ENCODE measurements at places on chromosomes 4 and X.
A peak's percentile ranks its signal among the peaks of the same experiment; 100 is the strongest.

- DNase-seq = no peak
Measured at GRCh38 chrX:49260221-49260985, 4.1 kb downstream of the FOXP3 start.

GRCh38 chrX:116873671-116874070 lies 410.9 kb upstream of the CT83 start:
- no peak for DNase-seq

GRCh38 chrX:115535421-115535820 lies 25.6 kb upstream of the PLS3 start:
- DNase-seq = no peak

GRCh38 chr4:88522702-88523324 lies 763 bp downstream of the PYURF start:
- DNase-seq = peak; percentile 58

- DNase-seq = no peak
Measured at GRCh38 chrX:139736151-139736550, 28.2 kb upstream of the MCF2 start.

- DNase-seq = no peak
Measured at GRCh38 chr4:168604496-168605373, 107.9 kb downstream of the PALLD start.

- no peak for DNase-seq
Measured at GRCh38 chr4:41613821-41614220, 75.9 kb downstream of the LIMCH1 start.

DNA sequence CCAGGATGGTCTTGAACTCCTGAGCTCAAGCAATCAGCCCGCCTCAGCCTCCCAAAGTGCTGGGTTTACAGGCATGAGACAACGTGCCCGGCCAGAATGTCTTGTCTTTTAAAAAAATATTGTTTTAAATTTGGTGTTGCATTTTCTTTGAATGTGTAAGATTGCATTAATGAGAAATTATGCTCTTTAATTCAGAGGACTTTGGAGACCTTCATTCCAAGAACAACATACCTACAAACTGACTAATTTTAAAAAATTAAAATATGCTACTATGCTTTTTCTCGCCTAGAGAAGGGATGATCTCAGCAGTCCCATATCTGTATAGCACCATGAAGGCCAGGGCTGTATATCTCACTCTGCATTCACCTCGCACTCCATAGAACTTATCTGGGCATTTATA lies 204.3 kb upstream of the SLC7A11 start:
- no peak for DNase-seq

GRCh38 chrX:50648156-50648555 lies 165.8 kb downstream of the SHROOM4 start:
- DNase-seq = no peak

DNA sequence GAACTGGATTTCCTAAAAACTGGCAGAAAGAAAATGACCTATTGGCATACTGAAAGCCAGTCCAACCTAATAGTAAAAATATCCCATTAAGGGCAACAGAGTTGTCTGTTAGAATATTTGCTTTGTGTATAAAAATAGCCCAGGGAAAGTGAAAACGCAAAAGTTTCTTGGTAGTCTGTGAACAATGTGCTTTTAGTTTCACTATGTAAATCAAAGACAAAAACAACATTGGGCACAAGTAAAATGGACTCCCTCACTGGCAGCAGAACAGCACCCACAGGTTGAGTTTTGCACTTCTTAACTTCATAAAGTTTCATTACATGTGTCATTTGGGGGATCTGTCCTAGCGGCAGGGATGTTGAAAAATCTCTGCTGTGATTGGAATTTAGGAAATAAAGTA lies 4.3 kb upstream of the FGG start:
- DNase-seq = no peak

- DNase-seq = no peak
Measured at GRCh38 chrX:109844986-109845385, 111.9 kb upstream of the ACSL4 start.

GRCh38 chr4:79241846-79242245 lies 84.0 kb downstream of the NAA11 start:
- no peak for DNase-seq

DNA sequence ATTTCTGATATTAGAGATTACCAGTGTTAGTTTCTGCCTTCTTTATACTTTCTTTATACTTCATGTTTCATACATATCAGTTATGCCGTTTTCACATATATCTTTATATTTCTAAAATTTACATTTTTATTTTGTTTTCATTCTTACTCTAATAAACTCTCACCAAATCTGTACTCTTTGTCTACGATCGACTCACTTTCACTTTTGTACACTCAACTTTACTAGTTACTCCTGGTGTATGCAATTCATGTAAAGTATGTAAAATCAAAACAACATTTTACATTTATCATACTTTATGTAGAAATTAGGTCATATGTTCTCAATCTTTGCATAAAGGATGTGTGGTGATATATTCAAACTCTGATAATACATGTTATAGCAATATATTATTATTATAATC lies 59.9 kb downstream of the UGT2A3 start:
- DNase-seq = no peak

GRCh38 chr4:957231-957580 lies 16.2 kb downstream of the DGKQ start:
- DNase-seq = peak; percentile 11

DNA sequence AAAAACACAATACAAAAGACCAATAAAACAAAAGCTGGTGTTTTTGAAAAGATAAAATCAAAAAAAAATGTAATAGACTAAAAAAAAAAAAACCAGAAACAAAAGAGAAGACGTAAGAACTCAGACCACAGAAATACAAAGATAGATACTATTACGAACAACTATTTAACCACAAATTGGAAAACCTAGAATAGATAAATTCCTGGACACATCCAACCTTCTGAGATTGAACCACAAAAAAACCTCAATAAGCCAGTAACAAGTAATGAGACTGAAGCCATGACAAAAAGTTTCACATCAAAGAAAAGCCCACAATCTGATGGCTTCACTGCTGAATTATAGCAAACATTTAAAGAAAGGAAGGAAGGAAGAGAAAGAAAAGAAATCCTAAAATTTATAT lies 16.2 kb downstream of the RCHY1 start:
- DNase-seq = no peak

- DNase-seq = no peak
Measured at GRCh38 chr4:87014284-87014782, 79.5 kb downstream of the AFF1 start.

GRCh38 chr4:3267576-3268394 lies 18.8 kb downstream of the MSANTD1 start:
- DNase-seq = peak; percentile 38

- no peak for DNase-seq
Measured at GRCh38 chr4:33226133-33226532, 2506.0 kb downstream of the PCDH7 start.

GRCh38 chrX:147779173-147779572 lies 132.5 kb upstream of the FMR1 start:
- DNase-seq = no peak

GRCh38 chr4:14309431-14309830 lies 681.9 kb upstream of the BOD1L1 start:
- DNase-seq = no peak

DNA sequence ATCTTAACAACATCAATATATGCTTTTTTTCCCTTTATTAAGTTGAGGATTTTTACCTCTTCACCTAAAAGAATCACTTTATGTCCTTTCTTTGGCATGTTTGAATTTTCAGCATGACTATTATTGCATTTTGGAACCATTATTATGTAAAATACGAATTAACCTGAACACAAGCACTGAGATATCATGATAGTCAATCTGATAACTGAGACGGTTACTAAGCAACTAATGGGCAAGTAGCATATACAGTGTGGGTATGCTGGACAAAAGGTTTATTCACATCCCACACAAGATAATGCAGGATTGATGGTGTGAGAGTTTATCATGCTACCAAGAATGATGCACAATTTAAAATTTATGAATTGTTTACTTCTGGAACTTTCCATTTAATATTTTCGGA lies 24.6 kb upstream of the GLRA3 start:
- DNase-seq = no peak

DNA sequence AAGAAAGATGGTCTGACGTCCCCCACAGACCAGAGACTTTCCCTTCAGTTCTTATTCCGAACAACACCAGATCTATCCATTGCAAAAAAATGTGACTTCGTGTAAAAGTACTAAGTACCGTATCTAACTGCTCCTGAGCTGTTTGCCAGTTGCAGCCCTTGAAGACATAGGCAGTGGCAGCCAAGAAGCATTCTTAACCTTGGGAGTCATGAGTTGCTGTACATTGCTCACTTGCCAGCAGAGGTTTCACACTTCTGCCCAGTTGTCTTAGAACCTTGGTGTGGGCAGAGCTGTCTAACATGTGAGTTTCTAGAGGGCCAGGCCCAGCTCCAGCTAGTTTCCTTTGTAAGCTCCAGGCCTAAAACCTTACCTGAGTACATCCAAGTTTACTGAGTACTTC lies 10.5 kb upstream of the CHRDL1 start:
- DNase-seq = no peak

- DNase-seq = no peak
Measured at GRCh38 chrX:70525733-70526132, 81.1 kb downstream of the DLG3 start.

DNA sequence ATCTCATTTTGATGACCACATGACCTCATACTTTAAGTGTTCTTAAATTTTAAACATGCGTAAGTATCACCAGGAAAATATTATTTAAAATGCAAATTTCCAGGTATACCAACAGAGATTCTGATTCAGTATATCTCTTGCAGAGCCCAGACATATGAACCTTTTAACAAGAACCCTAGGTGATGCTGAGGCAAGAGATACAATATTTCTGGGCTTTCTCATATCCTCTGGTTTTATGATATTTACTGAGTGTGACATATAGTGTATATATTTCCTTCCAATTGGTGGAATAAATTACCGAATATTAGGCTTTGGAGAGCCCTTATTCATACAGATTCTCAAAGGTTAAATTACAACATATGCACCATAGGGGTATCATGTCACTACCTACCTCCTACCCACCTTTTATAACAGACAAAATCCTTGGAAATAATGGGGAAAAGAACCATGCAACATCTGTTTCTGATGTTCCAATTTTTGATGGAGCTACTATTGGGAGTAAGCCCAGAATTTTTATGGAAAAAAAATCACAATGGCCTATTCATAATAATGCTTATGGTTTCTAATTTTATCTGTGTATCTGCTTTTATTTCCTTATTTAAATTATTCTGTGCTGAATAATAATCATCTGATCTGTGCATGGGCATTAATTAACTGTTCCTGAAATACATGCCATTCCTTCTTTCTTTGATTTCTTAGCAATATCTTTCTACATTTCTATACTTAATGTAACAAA lies 27.1 kb downstream of the KCTD8 start:
- DNase-seq = no peak

DNA sequence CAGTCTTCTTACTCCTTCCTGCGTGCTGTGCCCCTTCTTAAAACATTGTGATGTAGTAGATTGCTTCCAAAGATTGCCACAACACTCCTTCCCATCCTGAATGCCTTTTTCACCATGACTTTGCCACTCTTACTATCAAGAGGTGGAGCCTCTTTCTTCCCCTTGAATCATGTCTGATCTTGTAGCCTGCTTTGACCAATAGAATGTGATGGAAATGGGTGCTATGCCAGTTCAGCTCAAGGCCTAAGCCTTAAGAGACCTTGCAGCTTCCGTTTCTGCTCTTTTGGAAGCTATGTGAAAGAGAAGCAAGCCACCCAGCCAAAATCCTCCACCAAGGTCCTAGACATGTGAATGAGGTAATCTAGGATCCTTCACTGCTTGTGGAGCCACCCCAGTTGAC lies 31.6 kb upstream of the RP2 start:
- no peak for DNase-seq

- no peak for DNase-seq
Measured at GRCh38 chr4:61273233-61273632, 73.1 kb downstream of the ADGRL3 start.

GRCh38 chrX:357035-357692 lies 29.5 kb downstream of the PPP2R3B start:
- DNase-seq = no peak

DNA sequence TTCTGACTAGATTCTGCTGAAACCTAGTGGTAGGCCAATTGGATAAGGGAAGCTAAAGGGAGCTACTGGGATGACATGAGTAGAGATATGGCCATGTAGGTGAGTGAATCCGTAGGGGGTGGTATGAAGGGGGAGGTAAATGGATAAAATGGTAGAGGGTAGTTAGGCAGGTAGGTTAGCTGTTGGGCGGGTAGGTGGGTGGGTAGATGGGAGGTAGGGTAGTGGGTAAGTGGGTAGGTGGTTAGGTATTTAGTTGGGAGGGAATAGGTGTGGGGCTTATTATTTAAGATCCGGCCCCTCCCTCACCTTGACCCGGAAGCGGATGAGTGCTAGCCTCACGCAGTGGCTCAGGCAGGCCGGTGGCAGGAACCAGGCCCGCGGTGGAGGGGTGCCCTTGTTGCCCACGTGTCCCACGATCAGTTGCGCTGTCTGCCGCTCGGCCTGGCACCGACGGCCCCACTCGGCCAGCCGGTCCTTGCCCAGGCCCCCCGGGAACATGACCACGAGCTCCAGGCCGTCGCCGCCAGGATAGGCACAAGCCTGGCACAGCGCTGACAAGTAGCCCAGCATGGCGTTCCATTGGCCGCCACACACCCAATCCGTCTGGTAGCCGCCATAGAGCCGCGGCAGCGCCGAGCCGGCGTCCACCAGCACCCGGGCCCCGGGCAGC lies 725 bp downstream of the FAM120C start:
- DNase-seq = peak; percentile 70

- peak; percentile 78 for DNase-seq
Measured at GRCh38 chr4:88697588-88698329, at the start of gene NAP1L5. TSS of gene NAP1L5 (minus strand) at chr4:88697829. CDS start at chr4:88697754, 75 bp downstream.

DNA sequence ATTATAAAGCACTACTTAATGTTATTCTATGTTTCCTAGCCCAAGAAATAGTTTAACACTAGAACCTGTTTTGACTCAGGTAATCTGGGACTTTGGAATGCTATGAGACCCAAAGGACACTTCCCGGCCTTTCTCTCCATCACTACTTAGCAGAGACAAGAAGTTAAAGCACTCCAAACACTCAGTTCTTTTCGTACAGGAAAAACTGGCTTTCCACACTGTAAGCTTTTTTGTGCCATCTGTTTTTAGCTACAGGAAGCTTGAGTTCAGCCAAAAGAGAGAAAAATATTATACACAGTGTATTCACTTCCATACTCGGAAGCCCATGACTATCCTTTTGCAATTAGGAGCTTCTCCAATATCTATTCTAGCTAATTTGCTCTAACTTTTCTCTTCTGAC lies 7.9 kb upstream of the FGF13 start:
- DNase-seq = no peak

DNA sequence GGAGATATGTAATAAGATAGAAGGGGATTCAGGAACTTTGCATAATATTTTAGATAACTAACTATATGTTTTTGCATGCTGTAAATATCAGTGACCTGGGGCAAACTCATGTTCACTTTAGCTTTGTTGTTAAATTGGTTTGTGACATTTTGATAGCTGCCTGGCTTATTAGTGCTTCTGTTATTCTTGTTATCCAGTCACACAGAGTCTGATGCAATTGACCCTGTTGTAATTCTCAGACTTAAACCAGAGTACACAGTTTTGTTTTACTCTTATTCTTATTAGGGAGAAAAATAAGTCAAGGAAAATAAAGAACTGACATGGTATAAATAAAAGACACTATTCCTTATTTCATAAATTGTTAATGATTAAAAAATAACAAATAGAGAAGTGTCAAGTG lies 516.7 kb upstream of the SLIT2 start:
- DNase-seq = no peak

GRCh38 chr4:181278941-181279340 lies 964.3 kb upstream of the TENM3 start:
- DNase-seq = no peak
